WERI-Rb-1 (cell line): ENCODE measurements at places on chromosomes 2 and 18.

GRCh38 chr2:220396287-220396686 is 768.9 kb downstream of the SLC4A3 start:
- no peak for DNase-seq

DNA sequence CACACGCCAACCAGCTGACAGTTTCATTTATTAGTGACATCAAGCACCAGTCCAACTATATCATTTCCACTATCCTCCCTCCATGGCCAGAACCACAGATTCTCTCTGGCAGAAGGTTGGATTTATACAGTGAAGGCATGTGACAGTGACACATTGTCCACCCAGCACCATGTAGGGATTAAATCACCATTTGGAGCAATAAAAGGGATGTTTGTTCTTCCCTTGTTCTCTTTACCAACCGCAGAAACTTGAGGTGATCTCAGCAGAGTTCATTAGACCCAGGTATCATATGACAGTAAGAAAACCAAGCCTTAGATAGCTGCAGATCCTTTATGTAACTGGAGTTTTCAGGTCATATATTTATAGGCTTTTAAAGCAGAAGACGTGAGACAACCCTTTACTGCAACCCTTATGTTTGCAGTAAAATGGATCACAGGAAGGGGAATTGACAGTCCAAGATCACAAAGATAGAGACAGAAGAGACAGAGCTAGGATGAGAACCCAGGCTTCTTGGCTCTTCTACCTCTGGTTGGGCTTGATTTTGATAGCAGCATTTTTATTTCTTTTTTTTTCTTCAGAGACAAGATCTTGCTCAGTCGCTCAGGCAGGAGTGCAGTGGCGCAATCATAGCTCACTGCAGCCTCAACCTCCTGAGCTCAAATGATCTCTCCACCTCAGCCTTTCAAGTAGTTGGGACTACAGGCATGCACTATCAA is 80.1 kb downstream of the XDH start:
- DNase-seq = no peak

DNA sequence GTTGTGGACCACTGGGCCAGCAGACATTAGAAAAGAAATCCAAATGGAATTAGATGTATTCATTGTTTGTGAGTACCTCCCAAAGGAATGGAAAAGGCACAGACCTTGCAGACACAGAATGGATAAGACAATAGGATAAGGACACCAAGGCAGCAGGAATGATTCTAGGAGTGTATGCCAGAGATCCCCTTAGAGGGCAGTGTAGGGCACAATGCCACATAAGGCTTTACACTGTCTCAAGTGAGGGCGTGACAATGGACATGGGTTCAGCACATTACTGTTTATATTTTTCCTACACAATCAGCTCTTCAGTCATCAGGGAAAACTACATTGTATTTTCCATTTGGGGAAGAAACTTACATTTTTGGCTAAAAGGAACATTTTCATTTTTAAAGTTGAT is 250.9 kb downstream of the PTH2R start:
- DNase-seq = no peak

DNA sequence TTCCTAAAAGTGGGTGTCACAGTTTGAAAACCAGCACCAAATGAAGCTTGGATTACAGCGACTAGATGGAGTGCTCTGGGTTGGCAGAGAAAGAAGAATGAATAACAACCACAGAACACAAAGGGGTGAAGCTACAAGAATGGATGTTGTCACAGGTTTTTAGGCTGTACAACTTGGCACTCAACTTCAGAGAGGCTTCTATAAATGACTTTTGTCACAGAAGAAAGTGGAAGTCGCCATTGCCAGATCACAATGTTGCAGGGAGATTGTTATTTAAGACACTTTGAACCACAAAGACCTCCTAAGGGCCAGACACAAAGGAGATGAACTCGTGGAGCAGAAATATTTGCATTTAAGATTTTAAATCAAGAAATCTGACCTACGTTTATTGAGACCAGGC is 354.2 kb downstream of the CDH7 start:
- DNase-seq = no peak

GRCh38 chr2:160742667-160743066 is 249.1 kb upstream of the RBMS1 start:
- no peak for DNase-seq

GRCh38 chr2:199458009-199458805 is 468 bp upstream of the SATB2 start:
- DNase-seq = peak; percentile 59

DNA sequence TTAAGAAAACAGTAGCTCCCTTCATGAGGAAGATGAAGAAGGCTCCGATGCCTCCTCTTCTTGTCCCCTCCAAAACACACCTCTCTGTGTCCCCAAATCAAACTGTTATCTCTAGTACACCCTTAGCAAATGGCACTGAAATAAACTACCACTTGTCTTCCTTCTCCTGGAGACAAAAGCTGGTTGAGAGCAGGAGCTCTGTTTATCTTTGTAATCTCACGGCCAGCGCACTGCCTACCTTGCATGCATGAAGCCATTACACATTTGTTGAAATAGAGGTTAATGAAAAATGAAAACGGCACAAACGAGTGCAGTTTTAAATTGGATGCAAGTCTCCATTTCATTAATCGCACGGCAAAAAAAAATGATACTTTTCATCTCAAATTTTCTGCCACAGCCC is 113.7 kb downstream of the EPB41L3 start:
- no peak for DNase-seq

DNA sequence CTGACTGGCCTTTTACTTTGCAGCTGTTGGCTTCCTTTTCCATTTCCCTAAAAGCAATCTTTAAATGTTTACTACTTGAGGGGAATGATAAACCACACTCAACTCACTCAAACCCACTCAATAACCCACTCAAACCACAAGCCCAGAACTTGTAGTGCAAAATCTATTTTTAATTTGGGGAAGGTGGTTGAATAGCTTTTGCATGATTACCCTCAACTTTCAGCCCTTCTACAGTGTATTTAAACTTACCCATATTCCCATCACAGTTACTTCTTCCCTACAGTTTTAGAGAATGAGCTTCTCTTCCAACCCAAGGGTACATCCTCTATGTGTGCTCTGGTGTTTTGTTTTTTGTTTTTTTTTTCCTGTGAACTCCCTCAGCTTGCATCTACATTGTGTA is 636.1 kb downstream of the TDRD15 start:
- DNase-seq = no peak
